Fibroblast of upper back skin (primary cell): ENCODE measurements at places on chromosomes 2 and 18.
A peak's percentile ranks its signal among the peaks of the same experiment; 100 is the strongest.

GRCh38 chr2:181239201-181239799 lies 217.9 kb upstream of the ITGA4 start:
- no peak for DNase-seq

GRCh38 chr2:238848976-238849853 lies 1.3 kb downstream of the TWIST2 start:
- no peak for DNase-seq

- DNase-seq: no peak
Measured at GRCh38 chr18:61948846-61949438, 56.1 kb upstream of the RNF152 start.

- no peak for DNase-seq
Measured at GRCh38 chr2:233429175-233429897, 75.0 kb downstream of the DGKD start.

- DNase-seq: no peak
Measured at GRCh38 chr2:2826209-2826551, 495.1 kb upstream of the MYT1L start.

DNA sequence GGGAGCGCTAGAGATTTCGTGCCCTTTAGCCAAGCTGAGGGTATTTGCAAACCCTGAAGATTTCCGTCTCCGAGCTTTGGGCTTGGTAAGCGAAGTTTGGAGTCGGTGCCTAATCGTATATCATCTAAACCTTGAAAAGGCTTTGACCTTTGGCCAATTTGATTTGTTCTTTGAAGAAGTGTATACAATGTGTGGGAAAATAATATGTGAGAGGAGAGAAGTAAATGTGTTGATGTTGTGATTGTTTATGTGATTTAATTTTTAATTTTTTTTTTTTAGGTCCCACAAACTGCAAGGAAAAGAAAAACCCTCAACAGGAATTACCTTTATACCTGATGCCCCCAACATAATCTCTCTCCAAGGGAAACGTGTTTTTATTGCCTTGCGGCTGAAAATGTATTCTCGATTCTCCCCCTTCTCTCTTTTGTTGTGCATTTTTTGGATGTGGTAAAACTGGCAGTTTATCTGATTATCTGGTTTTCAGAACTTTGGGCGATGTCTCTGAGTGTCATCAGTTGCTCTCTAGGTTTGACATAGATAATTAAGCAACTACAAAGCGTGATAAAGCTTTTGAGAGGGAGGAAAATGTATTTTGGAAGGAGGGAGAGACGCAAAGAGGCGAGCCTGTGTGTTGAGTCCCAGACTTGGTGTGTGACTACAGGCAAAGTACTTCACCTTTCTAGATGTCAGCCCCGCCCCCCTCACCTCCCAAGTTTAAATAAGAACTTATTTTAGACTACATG lies 912 bp upstream of the FBXO11 start:
- DNase-seq: no peak

DNA sequence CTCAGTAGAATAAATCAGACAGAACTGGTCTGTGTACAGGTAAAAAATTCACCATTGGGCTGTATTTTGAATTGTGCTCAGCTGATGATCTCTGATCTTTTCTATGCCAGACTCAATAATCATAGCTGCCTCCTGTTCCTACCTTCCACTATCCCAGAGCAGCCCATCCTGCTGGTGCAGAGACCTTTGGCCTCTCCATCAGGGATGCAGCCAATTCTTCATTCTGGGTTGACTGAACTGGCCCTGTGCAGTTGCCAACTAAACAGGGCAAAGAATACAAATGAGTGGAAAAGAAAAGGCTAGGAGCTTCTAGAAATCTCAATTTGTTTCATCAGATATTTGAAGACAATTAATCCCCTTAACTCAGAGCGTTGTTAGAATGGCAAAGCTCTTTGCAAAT lies 1781.3 kb upstream of the CELF4 start:
- no peak for DNase-seq

- DNase-seq: no peak
Measured at GRCh38 chr2:154688373-154688772, 10.1 kb upstream of the KCNJ3 start.

- DNase-seq: no peak
Measured at GRCh38 chr2:102237176-102237575, 50.4 kb downstream of the IL1RL2 start.

- DNase-seq: no peak
Measured at GRCh38 chr2:181380581-181380980, 76.6 kb upstream of the ITGA4 start.

GRCh38 chr2:157746234-157746950 lies 117.7 kb upstream of the ACVR1C start:
- peak; percentile 79 for DNase-seq

- DNase-seq: no peak
Measured at GRCh38 chr2:237645261-237645660, 17.9 kb downstream of the LRRFIP1 start.

GRCh38 chr2:215455958-215456357 lies 20.1 kb upstream of the FN1 start:
- DNase-seq: no peak

GRCh38 chr2:157900203-157900602 lies 24.1 kb upstream of the ACVR1 start:
- DNase-seq: peak; percentile 13
